GM12878 (cell line): ENCODE measurements at places on chromosomes 4 and X. TPM values are rescaled to one million over a fixed set of nuclear protein-coding genes. Genes with fewer than 3 reads are reported as not detected.
A peak's percentile ranks its signal among the peaks of the same experiment; 100 is the strongest.

DNA sequence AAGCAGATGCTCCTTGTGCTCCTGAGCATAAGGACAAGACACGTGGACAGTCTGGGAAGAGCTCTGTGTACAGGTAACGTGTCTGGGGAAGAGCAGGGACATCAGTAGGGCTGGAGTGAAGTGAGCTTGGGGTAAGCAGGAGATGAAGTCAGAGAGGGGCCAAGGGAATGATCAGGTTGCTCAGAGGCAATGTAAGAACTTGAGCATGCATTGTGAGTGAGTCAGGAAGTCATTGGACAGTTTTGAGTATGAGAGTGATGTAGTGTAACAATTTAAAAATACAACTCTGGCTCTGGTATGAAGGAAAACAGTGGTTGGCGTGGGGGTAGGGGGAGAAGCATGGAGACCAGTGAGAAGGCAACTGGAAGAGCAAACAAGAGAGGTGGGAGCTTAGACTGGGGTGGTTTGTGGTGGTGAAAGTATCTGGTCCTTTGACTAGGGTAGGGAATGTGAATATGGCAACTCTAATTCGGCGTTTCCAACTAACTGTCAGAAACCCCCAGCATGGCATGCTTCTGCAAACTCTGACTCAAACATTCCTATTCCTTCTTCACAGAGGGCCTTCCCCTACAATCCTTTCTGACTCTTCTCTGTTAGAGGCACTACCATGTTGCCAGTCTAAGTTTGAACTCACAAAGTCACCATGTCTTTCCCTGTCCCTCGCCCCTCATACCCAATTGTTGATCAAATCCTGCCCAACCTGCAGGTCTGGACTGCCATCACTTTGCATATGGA is 57.2 kb downstream of the STBD1 start:
- H3K27me3 ChIP-seq, result peaks cover 8% of the 10 kb centered on the region; the same call in 1 of the 2 replicates
- no peak overlapping the region for H3K4me3 ChIP-seq
- DNase-seq, result no peak
- H3K27ac ChIP-seq, result no peak overlapping the region
- H3K4me1 ChIP-seq, result no peaks in the 10 kb centered on the region
- H3K36me3 ChIP-seq, result no peaks in the 10 kb centered on the region

GRCh38 chrX:15310117-15310516 is 5.3 kb downstream of the ASB11 start:
- H3K36me3 ChIP-seq, result no peaks in the 10 kb centered on the region
- no peaks in the 10 kb centered on the region; the same call in 1 of the 2 replicates for H3K27me3 ChIP-seq
- no peak overlapping the region for H3K27ac ChIP-seq
- DNase-seq, result no peak

DNA sequence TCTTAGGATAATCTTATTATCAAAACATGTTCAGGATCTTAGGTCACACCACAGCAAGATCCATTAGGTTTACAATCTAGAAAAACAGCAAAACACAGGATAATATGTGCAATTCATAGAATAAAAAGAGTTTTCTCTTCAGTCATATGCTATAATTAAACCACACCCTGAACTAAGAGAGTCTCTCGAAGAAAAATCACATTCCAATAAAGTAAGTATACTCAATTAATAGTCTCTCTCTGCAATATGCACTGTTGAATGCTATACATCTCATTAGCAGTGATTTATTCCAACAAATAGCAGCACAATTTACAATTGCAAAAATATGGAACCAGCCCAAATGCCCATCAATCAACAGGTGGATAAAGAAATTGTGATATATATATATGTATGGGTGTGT is 383.7 kb downstream of the PPP3CA start:
- H3K4me3 ChIP-seq, result no peak overlapping the region
- H3K36me3 ChIP-seq, result no peaks in the 10 kb centered on the region
- H3K27ac ChIP-seq, result no peak overlapping the region
- H3K27me3 ChIP-seq, result no peaks in the 10 kb centered on the region
- H3K4me1 ChIP-seq, result no peaks in the 10 kb centered on the region

DNA sequence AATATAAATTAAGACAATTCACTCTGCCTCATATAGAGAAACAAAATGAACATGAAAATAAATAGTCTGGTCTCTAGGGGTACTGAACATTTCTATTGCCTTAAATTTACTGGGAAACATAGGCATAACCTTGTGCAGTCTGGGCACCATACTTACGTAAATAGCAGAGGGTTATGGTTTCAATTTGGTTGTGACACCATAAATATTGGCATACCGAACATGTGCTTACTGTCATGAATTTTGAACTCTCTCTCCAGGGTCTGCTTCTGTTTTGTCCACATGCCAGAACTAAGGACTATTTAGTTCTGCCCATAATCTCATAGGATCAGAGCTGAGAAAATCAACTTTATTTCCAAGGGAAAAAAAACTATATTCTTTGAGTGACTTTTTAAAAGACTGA is 17.6 kb downstream of the PDGFC start:
- H3K27me3 ChIP-seq, result no peaks in the 10 kb centered on the region
- H3K4me3 ChIP-seq, result no peak overlapping the region
- no peak overlapping the region for H3K27ac ChIP-seq
- H3K36me3 ChIP-seq, result no peaks in the 10 kb centered on the region
- DNase-seq, result no peak
- H3K4me1 ChIP-seq, result no peaks in the 10 kb centered on the region

GRCh38 chr4:75566911-75567310 is 11.0 kb downstream of the ODAPH start:
- DNase-seq, result no peak
- no peaks in the 10 kb centered on the region for H3K27me3 ChIP-seq
- H3K27ac ChIP-seq, result no peak overlapping the region
- no peaks in the 10 kb centered on the region for H3K36me3 ChIP-seq
- H3K4me1 ChIP-seq, result no peaks in the 10 kb centered on the region

DNA sequence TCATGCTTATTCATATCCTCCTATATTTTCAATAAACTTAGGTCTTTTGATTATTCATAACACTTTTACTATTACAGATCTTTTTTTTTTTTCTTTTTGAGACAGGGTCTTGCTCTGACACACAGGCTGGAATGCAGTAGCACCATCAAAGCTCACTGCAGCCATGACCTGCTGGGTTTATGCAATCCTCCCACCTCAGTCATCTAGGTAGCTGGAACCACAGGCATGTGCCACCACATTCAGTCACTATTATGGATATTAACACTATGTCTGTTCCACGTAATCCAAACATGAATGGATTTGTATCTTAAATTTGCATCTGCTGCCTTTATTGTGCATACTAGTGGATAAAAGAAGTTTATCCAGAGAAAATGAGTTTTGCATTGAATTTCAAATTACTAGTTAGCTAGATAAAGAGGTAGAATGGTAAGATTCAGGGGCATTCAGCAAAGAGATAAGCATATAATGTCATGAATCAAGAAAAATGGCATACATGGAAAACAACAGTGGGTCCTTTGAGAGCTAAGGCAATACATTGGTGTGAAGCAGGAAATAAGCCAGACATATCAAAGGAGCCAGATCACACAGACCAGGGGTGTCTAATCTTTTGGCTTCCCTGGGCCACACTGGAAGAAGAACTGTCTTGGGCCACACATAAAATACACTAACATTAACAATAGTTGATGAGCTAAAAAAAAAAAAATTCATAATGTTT is 13.9 kb downstream of the ANAPC10 start:
- no peak overlapping the region for H3K4me3 ChIP-seq
- no peak overlapping the region for H3K27ac ChIP-seq
- peaks cover 1% of the 10 kb centered on the region for H3K36me3 ChIP-seq
- no peaks in the 10 kb centered on the region for H3K27me3 ChIP-seq

DNA sequence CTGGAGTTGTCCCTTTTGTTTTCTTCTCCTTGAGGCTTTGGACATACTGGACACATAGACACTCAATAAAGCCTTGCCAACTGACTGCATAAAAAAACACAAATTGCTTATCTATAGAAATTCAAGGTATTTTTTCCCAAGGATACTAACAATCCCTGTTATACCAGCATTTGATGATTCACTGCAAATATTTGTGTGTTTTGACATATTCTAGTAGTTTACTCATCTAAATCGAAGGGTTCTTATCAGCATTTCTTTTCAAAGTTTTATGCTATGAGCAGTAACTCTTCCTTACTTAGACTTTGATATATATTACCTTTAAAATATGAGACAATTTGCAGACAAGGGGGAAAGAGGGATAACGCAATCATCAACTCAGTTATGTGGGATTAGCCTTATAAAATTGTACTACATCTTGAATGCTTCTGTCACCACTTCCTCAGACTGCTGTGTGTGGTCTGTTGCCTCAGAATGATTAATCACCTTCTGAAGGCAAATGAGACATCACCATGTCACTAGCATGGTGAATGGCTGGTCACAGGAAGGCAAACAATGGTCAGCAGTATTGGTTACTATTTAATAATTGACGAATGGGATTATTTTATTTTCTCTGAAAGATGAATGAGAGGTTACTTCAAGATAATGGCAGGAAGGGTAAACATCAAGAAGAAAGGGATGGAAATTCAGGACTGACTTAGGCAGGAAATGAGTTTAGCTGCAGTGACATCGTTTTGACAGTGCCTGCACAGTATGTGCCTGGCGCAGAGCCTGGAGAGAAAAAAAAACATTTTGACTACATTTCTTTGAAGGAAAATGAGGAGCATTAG is 544.3 kb upstream of the CNKSR2 start:
- no peaks in the 10 kb centered on the region for H3K36me3 ChIP-seq
- no peak for DNase-seq
- H3K4me3 ChIP-seq, result no peak overlapping the region
- no peaks in the 10 kb centered on the region for H3K27me3 ChIP-seq
- H3K4me1 ChIP-seq, result no peaks in the 10 kb centered on the region

DNA sequence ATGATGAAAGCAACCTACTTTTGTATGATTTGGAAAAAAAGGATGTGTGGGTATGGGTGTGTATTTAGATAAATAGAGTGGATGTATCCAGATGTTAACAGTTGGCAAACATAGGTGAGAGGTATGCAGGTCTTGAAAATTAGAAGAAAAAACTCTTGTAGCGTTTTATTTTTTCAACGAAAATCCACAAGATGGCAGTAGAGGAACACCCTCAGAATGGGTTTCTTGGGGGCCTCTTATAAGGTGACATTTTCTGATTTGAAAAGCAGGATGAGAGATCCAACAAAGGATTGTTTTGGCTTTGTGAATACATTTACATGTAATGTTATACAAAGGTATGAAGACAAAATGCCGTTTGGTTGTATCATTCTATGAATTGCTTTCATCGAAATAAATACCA is 68.3 kb downstream of the FMR1NB start:
- H3K27me3 ChIP-seq, result no peaks in the 10 kb centered on the region
- no peak for DNase-seq
- H3K36me3 ChIP-seq, result no peaks in the 10 kb centered on the region

DNA sequence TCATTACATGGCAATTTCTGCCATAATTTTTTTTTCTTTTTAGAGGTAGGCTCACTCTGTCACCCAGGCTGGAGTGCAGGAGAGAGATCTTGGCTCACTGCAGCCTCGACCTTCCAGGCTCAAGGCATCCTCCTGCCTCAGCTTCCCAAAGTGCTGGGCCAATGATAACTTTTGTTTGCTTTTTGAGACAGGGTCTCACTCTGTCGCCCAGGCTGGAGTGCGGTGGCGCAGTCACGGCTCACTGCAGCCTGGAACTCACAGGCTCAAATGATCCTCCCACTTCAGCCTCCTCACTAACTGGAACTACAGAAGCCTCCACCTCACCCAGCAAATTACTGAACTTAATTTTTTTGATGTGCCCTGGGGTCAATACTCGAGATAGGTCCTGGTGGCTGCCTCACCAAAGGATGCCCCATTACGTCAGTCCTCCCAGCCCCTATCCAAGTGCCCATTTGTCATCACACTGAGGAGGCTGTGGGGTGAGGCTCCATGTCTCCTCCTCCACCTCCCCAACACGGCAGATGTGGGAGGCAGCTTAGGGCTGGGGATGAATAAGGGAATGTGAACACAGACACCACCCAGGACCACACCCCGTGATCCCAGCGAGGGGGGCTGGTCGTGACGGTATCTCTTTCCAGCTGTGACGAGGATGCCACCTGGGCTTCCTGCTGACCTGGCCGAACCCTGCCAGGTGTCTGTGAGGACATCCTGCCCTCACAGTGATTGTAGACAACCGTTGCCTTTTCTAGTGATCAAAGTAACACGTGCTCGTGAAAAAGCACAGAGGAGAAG is 12.4 kb upstream of the NKX1-1 start:
- H3K27ac ChIP-seq, result no peak overlapping the region
- H3K4me1 ChIP-seq, result no peaks in the 10 kb centered on the region
- H3K27me3 ChIP-seq, result no peaks in the 10 kb centered on the region
- no peaks in the 10 kb centered on the region for H3K36me3 ChIP-seq
- no peak overlapping the region for H3K4me3 ChIP-seq

DNA sequence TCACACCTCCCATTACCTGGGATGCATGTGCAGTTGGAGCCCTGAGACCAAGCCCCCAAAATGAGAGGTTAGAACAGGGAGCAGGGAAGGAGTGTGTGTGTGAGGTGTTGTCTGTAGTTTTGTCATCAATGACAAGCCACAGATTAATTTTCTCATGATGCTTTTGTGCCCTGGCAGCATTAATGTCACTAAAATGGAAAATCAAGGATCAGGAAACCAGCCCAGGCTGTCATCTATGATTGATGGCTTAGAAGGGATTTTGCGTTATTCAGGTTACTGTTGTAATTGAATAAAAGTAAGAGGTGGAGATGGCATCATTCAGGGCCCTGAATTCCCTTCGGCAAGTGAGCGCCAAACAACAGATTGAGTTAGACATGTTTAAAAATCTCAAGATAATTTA is 130.5 kb upstream of the C1QTNF7 start:
- no peaks in the 10 kb centered on the region for H3K4me1 ChIP-seq
- no peak overlapping the region for H3K4me3 ChIP-seq
- no peak overlapping the region for H3K27ac ChIP-seq
- no peaks in the 10 kb centered on the region for H3K36me3 ChIP-seq
- DNase-seq, result no peak
- no peaks in the 10 kb centered on the region for H3K27me3 ChIP-seq

DNA sequence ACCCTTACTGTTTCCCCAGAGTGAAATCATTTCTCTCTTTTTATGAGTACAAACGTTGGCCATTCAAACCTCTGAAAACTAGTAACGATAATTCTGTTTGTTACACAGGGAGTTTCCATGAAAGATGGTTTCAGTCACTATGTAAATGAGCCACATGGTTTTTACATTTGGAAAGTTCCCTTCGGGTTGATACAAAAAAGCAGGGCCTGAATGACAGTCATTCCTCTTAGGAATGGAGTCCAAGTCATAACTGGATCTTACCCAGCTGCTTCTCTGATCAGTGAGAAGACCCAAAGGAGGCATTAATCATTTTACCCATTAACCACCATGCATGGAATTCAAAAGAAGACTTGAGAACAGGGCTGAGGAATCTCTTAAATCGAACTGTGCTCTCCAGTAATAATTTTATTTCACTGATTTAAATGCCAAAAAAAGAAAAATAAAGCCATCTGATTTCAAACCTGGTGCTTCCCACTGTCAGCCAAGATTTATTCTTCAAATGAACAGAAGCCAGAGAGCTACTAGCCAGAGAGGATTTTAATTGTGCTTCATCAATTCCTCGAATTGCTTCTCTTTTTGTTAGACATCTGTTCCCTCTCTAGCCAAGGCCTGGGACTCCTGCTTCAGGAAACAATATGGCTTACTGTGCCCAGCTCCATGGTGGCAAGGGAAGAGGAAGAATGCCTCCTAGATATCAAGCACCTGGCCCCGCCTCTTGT is 3.2 kb downstream of the SOWAHB start:
- H3K4me1 ChIP-seq, result no peaks in the 10 kb centered on the region
- H3K36me3 ChIP-seq, result no peaks in the 10 kb centered on the region
- H3K4me3 ChIP-seq, result no peak overlapping the region
- no peak overlapping the region for H3K27ac ChIP-seq
- H3K27me3 ChIP-seq, result peaks cover 12% of the 10 kb centered on the region
- peak; percentile 17 for DNase-seq

CYP2U1 gene
- total RNA-seq, result 3.1 and 3.2 TPM in 2 replicates

GLRA3 gene
- total RNA-seq, result not detected in 2 replicates

UGDH gene
- total RNA-seq, result 32.9 and 33.1 TPM in 2 replicates
